Dermis lymphatic vessel endothelial cell (primary cell): ENCODE measurements at places on chromosomes 11 and 22. TPM values are rescaled to one million over a fixed set of nuclear protein-coding genes. Genes with fewer than 3 reads are reported as not detected.

SAA4 gene
- total RNA-seq = not detected in 2 replicates

OR5B21 gene
- total RNA-seq = not detected in 2 replicates

RBM4B gene
- total RNA-seq = 20.6 and 26.5 TPM in 2 replicates

ACTN3 gene
- total RNA-seq = not detected in 2 replicates

EMID1 gene
- total RNA-seq = 8.0 and 10.0 TPM in 2 replicates

DNAJB7 gene
- not detected in 2 replicates for total RNA-seq

OR10A6 gene
- total RNA-seq = not detected in 2 replicates

TMEM9B gene
- total RNA-seq = 38.1 and 40.0 TPM in 2 replicates

PLAAT5 gene
- total RNA-seq = not detected in 2 replicates

ARHGEF17 gene
- total RNA-seq = 48.4 and 60.4 TPM in 2 replicates

KRTAP5-7 gene
- under 0.01 and 0.11 TPM in 2 replicates for total RNA-seq

YPEL4 gene
- total RNA-seq = 0.09 and 0.11 TPM in 2 replicates

PHOX2A gene
- total RNA-seq = not detected in 2 replicates

MYOD1 gene
- not detected in 2 replicates for total RNA-seq

CCND1 gene
- 116 and 372 TPM in 2 replicates for total RNA-seq
